ENCODE measurements at places on chromosomes 13 and 19.

- no peak for DNase-seq
Measured at GRCh38 chr13:30851697-30852096, 54.4 kb upstream of the MEDAG start.

DNA sequence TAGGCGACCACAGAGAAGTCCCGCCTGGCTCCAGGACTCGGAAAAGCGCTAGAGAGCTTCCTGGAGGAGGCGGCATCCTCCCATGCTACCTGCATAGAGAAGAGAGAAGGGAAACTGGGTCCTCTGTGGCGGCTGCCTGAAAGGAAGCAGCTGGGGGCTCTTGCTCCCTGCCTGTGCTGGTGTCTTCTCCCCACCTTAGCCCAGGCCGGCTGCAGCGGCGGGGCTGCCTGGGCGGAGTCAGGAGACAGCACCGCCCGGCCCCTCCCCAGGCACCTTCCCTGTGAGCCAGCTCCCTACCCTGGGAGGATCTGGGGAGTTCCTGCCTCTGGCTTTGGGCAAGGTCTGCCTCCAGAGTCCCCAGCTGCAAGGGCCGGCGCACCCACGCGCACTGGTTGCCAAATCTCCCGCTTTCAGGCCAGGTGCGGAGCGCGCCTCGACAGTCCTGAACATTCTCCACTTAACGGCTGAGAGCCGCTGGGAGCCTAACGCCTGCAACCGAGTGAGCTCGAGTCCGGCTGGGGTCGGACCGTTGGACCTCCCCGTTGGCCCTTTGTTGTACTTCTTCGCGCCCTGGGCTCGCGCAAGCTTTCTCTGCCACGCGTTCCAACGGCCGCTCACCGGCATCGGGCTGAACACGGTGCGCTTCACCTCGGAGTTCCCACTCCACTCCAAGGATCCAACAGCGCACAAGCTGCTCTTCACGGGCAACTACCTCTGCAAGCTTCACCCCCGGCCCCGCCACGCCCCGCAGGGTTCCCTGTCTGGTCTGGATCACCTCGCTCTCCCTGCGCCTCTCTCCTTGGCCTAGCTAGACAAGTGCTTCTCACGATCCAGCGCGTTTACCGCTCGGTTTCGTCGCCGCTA is 21.8 kb upstream of the ZNF30 start:
- DNase-seq, result no peak

DNA sequence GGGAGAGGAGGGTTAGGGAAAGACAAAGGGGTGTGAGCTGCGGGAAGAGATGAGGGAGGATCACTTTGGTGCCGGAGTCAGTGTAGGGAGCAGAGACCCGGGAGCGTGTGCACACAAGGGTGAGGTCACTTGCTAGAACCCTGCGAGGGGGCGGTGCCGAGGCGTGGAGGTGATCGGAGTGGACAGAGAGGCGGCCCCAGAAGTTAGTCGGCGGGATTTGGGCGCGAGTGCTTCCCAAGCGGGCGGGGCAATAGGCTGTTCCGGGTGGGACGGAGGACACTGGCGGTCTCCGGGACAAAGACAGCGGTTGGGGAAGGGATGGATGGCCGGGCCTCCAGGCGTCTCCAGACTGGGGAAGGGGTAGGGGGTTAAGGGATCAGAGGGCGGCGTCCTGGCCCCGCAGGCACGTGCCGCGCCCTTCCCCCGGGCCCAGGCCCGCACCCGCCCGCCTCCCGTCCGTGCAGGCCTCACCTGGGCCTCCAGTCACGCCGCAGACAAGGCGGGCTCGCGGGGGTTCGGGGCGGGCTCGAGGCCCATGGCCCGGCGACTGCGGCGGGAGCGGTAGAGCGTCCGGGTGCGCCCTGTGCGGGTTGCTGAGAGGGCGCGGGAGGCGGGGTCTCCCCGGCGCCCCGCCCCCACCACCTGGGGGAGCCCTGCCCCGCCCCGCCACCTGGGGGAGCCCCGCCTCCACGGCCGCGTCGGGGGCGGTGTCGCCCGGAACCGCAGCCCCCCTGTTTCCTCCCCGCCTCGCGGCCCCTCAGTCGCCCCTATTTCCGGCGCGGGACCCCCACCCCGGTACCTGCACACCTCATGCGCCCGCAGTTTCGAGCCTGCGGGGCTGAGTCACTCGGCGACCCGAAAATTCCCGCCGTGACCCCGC is at the start of gene LPAR2:
Gene LPAR2, minus strand, starts transcription at position 600 of the 880 bp plus-strand sequence. CDS start 945 bp downstream, outside the sequence.
- DNase-seq, result peak; percentile 83

- DNase-seq, result no peak
Measured at GRCh38 chr19:14346279-14346678, 35.0 kb upstream of the ADGRE5 start.

GRCh38 chr13:103100830-103101229 is 34.6 kb upstream of the SLC10A2 start:
- no peak for DNase-seq

- no peak for DNase-seq
Measured at GRCh38 chr19:10601999-10602329, 14.9 kb upstream of the AP1M2 start.

DNA sequence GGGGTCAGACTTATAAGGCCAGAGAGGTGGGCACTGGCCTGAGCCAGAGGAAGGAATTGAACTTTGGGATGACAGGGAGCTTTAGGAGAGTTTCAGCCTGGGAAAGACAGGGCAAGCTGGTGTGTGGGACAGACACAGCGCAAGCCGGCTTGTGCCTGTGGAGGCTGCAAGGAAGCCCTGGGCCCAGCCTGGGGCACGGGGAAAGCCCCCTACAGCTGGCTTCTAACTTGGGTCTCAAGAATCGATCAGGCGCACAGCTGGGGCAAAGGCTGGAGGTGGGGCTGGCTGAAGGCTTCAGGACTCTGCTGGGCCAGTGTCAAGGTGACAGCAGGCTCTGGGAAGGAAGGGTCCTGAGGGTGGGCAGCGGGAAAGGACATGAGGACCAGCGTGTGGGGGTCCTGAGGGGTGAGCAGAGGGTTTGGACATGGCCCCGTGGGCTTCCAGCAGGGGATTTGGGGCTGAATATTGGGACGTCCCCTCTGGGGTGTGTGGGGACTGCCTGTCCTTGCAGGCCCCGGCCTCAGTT is 3.0 kb downstream of the PTOV1 start:
- DNase-seq, result no peak

GRCh38 chr13:83929157-83929556 is 46.9 kb upstream of the SLITRK1 start:
- DNase-seq, result no peak

- no peak for DNase-seq
Measured at GRCh38 chr13:102234618-102235017, 167.2 kb downstream of the FGF14 start.

- DNase-seq, result no peak
Measured at GRCh38 chr13:100240109-100240779, 151.4 kb downstream of the PCCA start.

DNA sequence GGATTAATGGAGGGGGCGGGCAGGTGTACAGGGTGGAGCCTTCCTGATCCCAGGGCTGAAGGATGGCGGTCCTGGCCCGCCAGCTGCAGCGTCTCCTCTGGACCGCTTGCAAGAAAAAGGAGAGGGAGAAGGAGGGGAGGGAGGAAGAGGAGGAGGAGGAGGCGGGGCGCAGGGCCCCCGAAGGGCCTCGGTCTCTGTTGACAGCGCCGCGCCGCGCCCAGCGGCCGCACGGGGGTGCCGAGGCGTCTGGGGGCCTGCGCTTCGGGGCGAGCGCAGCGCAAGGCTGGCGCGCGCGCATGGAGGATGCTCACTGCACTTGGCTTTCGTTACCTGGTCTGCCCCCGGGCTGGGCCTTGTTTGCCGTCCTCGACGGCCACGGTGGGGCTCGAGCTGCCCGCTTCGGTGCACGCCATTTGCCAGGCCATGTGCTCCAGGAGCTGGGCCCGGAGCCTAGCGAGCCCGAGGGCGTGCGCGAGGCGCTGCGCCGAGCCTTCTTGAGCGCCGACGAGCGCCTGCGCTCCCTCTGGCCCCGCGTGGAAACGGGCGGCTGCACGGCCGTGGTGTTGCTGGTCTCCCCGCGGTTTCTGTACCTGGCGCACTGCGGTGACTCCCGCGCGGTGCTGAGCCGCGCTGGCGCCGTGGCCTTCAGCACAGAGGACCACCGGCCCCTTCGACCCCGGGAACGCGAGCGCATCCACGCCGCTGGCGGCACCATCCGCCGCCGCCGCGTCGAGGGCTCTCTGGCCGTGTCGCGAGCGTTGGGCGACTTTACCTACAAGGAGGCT is at the start of gene PPM1N:
Gene PPM1N, plus strand, starts transcription at position 33 of the 785 bp plus-strand sequence. Its CDS starts 30 bp downstream, at position 63.
- DNase-seq, result peak; percentile 4

DNA sequence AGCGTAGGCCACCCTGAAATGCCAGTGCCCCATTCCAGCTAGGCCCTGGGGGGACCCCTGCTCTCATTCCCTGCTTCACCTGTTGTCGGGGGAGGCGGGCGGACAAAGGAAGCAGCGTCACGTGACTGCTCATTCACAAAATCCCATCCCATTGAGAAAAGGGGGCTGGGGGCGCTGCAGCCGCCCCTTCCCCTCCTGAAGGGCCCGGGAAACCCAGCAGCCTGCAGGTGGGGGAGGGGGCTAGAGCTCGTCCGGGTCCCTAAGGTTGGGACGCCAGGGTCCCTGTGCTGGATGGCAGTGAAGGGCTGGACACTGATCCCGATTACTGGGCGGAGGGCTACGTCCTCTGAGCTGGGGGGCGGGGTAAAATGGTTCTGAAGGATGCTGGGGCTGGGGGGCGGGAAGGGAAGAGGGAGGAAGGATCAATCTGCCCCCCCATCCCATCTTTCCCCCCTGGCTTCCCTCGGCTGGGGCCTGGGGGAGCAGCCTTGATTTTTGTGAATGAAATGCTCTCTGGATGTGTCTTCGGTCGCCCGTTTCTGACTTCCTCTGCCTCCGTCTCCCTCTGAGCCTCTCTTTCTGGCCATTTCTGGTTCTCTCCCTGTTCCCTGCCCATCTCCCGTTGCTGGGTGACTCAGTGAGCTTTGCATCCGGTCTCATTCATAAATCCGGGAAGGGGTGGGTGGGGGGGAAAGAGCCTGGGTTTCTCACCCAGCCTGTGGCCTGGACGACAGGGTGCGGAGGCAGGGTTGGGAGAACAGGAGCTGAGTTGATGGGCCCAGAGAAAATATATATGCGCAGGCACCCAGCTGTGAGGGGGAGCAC is 816 bp downstream of the SPRED3 start:
- DNase-seq, result peak; percentile 15

Measured in NCI-H1105 (cell line).